ENCODE measurements at places on chromosomes 2 and 18. TPM values are rescaled to one million over a fixed set of nuclear protein-coding genes. Genes with fewer than 3 reads are reported as not detected.

Gene MYL1
- total RNA-seq, result not detected

- no peak for DNase-seq
Observed at GRCh38 chr2:189347540-189347939, 93.7 kb upstream of the WDR75 start.

DNA sequence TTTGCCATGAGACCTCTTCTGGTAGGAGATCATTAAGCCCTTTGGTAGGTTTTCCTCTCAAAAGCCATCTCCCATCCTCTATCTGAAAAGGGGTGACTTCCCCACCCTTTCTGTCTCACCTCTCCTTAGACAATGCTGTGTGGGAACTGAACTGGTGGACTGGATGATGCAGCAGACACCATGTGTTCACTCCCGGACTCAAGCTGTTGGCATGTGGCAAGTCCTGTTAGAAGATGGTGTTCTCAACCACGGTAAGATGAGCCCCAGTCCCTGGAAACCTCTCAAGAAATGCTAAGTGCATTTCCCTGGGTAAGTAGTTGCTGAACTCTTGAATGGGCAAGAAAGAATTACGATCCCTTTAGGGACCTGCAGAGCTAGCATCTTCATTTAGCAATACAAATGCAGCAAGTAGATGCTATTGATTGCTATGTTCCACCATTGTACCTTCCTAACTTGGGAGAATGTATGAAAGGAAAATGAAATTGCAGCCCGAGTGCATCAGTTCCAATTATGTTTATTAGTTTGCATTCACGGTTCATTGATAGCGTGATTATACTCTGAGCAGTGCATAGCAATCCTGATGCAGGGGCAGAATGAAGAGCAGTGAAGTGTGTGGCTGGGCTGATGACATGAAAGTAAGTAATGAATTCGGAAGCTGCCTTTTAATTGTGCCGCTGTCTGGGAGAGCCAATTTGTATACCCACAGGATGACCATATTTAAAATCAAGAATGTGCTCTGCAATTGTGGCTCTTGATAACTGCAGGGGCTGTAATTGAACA is 110.0 kb upstream of the MAP3K20 start:
- DNase-seq, result no peak

DNA sequence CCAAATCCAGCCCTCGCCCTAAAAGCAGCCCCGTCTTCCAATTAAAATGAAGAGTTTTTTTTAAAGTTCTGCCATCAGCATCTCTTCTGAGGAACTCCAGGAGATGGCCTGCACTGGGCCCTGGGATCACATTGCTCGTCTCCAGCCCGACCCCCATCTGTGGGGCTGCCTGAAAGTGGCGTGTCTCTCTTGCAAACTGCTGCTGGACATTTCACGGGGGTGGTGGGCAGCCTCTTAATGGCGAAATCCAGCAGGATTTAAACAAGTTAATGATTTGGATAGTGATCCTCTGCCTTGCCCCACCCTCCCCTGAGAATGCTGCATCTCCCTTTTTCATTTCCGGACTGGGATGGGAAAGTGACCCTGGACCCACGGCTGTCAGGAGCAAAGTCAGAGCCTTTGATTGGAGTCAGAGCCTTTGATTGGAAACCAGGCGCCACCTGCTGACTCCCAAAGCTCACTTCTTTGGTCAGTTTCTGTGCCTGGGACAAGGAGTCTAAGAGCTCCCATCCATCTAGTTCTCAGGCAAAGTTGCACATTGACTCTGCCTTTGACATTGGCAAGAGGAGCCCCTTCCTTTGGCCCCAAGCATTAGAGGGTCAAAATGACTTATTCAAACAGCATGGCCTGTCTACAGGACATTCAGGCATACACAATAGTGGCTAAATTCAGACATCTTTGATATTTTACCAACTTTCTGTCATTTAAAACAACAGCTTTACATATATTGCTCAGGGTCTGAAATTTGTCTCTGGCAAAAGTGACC is 155.2 kb downstream of the SH3BP4 start:
- DNase-seq, result peak; percentile 37

Gene CCNYL1
- 27.0 TPM for total RNA-seq

DNA sequence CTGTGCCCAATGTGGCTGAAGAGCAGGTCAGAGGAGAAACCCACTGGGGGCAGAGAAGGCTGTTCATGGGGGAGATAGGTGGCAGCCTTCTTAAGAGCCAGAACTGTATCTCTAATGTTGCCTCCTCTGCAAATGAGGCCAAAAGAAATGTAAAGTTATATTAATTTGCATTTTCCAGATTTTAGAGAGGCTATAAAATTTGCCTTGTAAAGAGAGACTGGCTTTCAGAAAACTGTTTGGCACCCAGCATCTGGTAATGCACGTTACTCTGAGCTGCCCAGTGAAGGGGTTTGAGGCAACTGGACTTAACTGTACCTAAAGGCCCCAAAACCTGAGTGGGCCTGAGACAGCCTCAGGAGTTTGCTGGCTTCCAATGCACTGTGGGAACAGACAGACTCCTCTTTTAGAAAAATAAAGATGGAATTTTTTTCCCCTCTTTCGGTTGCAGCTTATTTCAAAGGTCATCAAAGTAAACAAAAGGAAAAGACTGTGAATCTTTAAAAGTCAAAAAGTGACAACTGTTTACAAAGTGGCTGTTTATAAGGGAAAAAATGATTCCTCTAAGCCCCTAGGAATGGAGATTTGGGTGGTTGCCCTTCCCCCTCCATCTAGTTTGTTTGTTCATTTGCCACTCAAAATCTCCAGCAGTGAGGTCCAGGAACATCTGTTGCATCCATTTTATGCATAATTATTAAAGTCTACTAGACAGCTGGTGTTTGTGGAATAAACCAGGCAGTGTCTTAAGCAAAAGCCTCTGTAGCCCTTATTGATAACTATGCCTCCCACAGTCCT is 132.2 kb upstream of the ZFP36L2 start:
- DNase-seq, result no peak

Measured in upper lobe of left lung (tissue), 6 donors.